ENCODE measurements at places on chromosomes 13 and 19.

- DNase-seq, result no peak
Measured at GRCh38 chr13:97027162-97027554, 32.9 kb upstream of the OXGR1 start.

DNA sequence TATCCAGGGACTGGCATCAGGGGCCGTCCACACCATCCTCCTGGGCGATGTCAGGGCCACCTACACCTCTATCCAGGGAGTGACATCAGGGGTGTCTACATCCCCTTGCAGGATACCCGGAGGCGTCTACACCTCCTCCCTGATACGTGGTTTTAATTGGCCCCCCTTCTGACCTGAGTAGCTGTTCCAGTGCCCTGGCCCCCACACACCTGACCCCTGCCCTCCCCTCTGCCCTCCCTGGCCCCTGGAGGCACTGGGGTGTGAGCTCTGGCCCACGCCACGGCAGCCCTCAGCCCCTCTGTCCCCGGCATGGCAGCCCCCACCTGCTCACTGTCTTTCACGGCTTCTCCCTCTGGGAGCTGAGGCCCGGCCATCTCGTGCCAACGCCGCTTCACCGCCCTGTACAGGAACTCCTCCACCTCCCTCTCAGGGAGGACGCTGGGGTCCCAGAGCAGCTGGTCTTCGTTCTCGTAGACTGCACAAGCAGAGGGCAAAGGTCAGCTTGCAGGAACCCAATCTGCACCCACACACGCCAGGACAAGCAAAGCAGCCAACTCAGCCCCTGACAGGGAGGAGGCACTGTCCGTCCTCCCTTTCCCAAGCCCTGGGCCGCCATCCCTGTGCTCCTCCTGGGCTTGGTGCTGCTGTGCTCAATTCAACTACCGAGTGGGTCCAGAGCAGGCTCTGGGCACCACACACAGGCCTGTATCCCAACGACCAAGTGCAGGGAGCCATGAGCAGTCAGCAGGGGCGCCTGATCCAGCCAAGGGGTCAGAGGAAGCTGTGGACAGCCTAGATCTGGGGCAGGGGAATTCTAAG is 22.2 kb upstream of the PLPP2 start:
- DNase-seq, result no peak

DNA sequence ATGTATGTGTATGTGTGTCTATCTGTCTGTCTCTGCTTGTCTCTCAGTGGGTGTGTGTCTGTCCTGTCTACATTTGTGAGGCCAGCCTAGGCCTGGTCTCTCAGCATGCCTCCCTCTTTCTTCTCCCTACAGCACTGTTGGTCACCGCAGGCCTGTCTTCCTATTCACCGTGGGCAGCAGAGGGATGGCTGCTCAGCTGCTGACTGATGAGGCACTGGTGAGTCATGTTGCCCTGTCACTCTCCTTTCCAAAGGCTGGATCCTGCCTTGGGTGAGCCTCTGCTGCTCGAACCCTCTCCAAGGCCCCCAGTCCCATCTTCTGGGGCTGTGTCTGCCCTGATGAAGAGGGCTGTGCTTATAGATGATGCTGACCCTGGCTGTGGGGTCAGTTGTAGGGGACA is 6.3 kb downstream of the ZNF71 start:
- DNase-seq, result no peak

DNA sequence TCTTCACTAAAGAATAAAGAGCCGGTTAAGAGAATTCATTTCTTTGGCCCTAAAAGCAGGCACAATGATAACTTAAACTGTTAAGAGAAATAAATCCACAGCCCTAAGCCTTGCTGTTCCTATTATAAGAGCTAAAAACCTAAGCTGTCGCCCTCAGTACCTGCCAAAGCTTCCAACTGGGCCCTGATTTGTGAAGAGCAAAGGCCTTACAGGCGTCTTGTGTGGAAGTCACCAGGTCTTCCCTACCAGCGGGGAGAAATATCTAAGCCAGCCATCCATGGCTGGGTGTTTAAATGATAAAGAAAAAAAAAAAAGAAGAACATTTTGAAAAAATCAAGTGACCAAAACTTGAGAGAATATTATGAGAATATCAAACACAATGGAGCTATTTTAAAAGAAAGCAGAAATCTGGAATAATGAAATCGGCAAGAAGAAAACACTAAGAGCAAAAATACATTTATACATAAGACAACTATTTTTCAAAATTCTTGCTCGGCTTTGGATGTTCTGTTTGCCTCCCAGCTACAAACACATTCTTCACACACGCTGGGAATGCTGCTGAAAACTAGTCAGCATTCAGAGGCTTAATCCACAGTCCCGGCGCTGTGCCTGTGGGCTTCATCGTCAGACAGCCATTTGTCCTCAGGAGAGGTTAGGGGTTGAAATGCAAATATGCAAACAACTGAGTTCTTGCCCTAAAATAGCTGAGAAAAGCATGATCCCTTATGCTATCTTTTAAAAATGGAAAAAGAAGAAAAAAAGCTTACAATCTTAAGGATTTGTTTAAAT is 89.8 kb upstream of the LSM14A start:
- no peak for DNase-seq

DNA sequence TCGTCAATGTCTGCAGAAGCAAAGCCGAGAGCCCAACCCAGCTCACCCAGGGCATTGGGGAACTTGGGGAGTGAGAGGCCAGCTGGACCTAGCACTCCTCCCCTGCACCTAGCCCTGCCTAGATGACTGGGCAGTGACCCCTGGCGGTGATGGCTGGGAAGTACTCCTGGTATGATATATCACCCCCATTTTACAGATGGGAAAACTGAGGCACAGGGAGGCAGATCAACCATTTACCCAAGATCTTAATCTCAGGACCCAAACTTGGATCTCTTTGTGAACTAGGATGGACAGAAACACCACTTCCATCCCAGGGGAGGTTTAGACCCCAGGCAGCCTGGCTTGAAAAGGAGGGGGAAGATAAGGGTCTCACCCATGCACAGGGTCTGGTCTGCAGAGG is 43.5 kb downstream of the CCL25 start:
- no peak for DNase-seq

DNA sequence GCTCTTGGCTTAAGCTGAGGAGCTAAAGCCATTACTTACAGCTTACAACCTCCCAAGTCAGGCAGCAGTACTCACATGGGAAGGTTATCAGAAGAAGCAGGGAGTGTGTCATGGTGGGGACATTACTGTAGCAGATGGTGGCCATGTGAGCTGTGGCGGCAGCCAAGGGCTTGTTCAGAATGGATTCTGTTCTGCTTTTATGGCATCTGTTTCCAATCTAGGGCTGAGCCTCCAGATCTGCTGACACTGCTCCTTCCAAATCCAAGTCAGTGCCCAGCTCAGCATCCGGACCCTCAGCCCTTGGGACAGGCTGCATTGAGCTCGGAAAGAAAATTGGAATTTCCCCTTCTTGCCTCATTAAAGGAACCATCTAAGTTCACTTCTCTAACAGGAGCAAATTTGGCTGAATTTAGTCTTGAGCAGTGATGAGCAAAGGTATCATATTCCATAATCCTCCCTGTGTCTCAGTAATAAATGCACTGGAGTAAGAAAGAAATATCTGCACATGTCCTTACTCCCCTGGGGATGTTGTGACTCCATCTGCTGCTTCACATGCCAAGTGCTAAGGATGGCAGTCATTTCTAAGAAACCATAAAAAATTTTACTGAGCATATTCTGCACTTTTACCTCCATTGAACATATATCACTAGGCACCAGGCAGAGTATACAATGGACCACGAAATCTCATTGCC is 73.9 kb downstream of the KCTD12 start:
- no peak for DNase-seq

- DNase-seq, result no peak
Measured at GRCh38 chr13:24511816-24512196, 772 bp downstream of the PARP4 start.

GRCh38 chr13:90430127-90430526 is 917.4 kb upstream of the MIR17HG start:
- DNase-seq, result no peak

GRCh38 chr13:48184260-48184659 is 48.7 kb upstream of the ITM2B start:
- DNase-seq, result no peak

DNA sequence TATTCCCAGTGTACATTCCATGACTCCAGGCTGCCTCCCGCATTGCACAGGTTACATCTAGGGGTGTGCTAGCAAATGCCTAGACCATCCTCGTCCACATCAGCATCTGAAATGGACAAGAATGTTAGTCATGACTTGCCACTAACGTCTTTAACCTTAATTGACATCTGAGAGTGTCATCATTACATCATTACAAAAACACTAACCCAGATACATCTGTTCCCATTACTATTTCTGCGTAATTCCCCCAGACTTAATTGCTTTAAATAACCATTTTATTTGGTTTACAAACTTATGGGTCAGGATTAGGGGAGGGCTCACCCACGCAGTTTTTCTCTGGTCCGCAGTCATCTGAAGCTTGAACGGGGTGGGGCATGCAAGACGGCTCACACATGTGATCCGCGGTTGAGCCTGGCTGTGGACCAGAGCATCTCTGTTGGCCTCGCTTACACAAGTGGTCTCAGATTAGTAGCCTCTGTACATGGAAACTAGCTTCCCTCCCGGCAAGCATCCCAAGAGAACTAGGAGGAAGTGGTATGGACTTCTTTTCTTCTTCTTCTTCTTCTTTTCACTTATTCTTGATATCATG is 15.9 kb downstream of the KL start:
- DNase-seq, result no peak

DNA sequence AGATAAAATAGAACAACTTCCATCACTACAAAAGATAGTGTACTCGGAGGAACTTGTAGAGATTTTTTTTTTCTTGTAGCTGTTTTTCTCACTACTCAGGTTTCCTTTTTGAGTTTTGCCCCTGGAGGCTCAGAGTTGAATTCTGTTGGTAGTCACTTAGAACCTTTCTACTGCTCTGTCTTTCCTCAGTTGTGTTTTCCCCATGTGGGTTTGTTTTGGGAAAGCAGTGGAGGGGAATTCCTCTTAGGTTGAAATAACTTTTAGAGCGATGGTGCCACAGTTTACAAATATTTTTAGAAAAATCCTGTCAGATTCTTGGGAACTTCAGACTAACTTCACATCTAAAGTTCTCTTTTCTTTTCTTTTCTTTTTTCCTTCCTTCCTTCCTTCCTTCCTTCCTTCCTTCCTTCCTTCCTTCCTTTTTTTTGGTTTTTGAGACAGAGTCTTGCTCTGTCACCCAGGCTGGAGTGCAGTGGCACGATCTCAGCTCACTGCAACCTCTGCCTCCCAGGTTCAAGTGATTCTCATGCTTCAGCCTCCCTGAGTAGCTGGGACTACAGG is 65.8 kb downstream of the LRCH1 start:
- no peak for DNase-seq
